ENCODE measurements at places on chromosomes 1 and 21. TPM values are rescaled to one million over a fixed set of nuclear protein-coding genes. Genes with fewer than 3 reads are reported as not detected.

Gene KIAA1614
- 0.66 TPM for total RNA-seq

Gene ROR1
- total RNA-seq: 0.53 TPM

Gene HAO2
- total RNA-seq: not detected

Gene DEPDC1
- 45.5 TPM for total RNA-seq
